ENCODE measurements at places on chromosomes 3 and 15.

GRCh38 chr3:61414456-61414855, 146.9 kb upstream of the PTPRG start:
- DNase-seq = no peak

- no peak for DNase-seq
Measured at GRCh38 chr3:74402821-74403220, 211.6 kb downstream of the CNTN3 start.

DNA sequence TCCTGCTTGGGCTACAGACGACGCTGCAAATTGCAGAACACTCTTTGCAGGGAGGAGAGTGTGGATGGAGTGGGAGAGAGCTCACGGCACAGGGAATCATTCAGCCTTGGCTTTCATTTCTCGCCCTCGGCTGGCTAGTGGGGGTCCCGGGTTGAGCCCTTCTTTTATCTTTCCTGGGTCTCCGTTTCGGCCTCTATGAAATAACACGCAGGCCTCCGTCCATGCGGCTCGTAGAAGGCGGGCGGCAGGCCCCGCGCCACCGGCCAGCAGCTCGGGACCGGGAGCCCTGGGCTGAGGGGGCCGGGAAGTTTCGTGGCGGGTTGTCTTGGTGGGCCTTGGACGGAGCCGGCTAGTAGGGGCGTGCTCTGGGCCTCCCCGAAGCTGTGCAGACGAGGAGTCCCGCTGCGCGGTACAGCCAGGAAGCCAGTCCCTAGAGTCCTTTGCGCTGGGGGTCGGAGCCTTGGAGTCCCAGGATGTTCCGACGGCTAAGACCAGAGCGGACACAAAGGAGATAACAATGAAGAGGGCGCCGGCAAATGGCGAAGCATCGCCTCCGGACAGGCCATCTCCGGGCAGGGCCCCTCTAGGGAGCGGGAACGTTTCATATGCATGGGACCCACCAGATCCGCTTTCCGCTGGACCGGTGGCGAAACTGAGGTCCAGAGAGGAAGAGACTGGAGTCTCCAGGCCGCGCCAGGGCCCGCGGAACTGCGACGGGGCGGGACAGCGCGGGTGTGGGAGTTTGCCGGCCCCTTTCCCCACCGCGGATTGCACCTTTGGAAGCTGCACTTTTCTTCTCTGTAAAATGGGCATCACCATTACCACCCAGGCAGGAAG, 4.3 kb downstream of the RNU6-1 start:
- no peak for DNase-seq

GRCh38 chr3:12579905-12580304, 23.0 kb downstream of the MKRN2 start:
- DNase-seq = no peak

DNA sequence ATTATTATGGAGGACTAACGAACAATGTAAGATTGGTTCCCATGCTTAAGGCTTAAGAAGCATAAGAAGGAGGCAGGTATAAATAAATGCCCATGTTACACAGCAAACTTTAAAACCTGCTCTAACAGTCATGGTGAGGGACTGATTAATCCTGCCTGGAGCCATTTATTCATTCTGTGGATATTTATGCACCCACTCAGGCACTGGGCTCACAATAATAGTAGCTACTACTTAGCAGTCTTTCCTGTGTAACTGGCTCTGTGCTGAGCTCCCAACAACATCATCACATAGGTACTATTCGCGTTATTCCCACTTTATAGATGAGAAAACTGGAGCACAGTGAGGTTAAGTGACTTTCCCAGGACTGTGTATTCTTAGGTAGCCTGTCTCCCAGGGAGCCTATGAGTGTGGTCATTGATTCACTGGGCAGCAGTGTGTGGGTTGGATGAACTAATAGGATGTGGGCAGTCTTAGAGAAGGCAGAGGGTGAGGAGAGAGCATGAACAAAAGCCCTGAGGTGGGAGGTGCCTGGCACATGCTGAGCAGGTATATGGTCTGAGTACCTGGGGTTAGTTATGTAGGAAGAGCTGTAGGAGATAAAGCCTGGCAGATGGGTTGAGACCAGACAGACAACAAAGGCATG, 44.1 kb upstream of the UMPS start:
- no peak for DNase-seq

- no peak for DNase-seq
Measured at GRCh38 chr3:108041253-108041652, 49.6 kb downstream of the CD47 start.

Data from T-helper 2 cell treated with Interferon-gamma antibody and Interleukin-4, amounts not matched to agents 5 μg/mL and 100 μg/mL, for 36 hours (primary cell).